ENCODE measurements at places on chromosomes 16 and 17.

- DNase-seq, result no peak
These were observed 27.1 kb downstream of the ARSG start for GRCh38 chr17:68318103-68318991.

DNA sequence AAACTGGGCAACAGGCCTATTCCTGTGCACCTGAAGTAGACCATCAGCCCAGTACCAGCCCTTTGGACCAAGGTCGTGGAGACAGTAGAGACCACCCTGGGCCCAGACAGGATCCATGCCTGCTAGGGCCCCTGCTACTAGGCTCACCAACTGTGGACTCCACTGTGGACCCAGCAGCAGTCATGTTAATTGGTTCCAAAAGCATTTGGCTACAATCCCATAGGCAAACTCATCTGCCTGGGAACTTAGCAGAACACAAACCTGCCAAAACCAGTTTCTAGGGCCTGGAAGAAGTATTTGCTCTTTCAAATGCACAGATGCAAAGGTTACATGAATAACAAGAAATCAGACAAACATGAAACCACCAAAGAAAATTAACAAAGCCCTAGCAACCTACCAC, 53.1 kb downstream of the ACSM2A start:
- no peak for DNase-seq

- peak; percentile 95 for DNase-seq
These were observed 33.7 kb downstream of the GINS3 start for GRCh38 chr16:58425756-58426494.

DNA sequence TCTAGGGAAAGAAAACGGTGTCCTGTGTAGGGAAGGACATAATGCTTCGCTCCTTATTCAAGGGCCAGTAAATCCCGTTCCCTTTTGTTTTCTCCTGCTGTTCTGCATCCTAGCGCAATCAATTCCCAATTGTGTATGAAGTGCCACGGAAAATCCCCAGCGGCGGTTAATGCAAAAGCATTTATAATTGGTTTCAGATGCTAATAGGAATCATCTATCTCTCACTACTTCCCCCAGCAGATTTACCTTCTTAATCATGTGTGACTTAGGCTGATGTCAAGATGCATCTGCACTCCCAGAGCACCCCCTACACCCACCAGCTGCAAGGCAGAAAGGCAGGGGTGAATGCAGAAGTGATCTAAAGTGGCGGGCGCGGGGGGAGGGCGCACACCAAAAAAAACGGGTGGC, 32.7 kb upstream of the SSTR2 start:
- DNase-seq, result no peak

GRCh38 chr17:28873839-28874238, 19.0 kb downstream of the ERAL1 start:
- DNase-seq, result no peak

- no peak for DNase-seq
These were observed 499.4 kb upstream of the HSBP1 start for GRCh38 chr16:83308414-83308813.

DNA sequence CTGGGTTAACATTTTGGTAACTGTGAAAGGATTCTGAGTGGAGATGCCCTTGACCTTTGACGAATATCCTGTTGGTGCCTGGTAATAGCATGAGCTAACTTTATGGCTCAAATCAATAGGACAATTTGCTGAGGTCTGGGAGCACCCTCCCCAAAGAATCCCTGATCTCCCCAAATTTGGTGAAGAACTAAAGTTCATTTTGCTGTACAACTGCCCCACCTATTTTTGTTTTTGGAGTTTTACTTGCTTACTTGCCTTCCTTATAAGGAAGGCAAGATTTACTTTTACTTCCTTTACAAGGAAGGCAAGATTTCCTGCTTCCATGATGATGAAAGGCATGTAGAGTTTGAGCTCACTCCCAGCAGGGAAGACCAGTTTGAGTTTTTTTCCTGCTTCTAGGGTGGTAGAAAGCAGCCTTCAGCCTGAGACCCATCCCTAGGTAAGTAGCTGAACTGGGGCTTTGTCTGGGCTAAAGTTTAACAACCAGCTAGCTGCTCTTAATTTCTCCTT, 2.8 kb downstream of the KRTAP4-9 start:
- DNase-seq, result no peak

- no peak for DNase-seq
These were observed 12.9 kb upstream of the TOM1L1 start for GRCh38 chr17:54887787-54888186.

DNA sequence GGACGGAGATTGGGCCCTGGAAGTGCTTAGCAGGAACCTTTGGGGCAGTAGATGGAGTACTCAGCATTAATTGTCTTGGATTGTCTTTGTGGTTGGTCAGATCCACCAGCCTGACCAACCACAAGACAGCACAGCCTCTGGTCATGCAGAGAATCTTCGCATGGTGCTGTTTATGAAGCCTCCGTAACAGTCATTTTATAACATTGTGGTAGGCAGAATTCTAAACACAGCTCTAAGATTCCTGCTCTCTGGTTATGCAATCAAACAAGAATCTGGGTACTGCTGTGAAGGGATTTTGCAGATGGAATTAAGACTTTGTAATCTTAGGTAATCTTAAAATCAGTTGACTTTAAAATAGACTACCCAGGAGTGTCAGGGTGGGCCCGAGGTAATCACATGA, 312.2 kb upstream of the GOT2 start:
- DNase-seq, result no peak

DNA sequence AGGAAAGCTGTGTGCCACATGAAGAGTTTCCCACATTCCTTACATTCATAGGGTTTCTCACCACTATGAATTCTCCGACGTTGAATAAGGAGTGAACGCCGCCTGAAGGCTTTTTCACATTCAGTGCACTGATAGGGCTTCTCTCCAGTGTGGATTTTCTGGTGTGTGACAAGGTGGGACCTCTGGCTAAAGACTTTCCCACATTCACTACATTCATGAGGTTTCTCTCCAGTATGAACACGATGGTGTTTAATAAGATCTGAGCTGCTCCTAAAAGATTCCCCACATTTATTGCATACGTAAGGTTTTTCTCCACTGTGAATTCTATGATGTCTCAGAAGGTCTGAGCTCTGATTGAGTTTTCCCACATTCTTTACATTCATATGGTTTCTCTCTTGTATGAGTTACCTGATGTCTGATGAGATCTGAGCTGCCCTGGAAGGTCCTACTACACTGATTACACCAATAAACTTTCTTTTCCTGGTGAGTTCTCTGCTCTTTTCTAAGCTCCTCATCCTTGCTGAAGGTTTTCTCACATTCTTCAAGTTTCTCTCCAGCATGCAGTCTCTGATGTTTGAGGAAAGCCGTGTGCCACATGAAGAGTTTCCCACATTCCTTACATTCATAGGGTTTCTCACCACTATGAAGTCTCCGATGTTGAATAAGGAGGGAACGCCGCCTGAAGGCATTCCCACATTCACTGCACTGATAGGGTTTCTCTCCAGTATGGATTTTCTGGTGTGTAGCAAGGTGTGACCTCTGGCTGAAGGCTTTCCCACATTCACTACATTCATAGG, 10.0 kb downstream of the ZNF594 start:
- DNase-seq, result no peak

DNA sequence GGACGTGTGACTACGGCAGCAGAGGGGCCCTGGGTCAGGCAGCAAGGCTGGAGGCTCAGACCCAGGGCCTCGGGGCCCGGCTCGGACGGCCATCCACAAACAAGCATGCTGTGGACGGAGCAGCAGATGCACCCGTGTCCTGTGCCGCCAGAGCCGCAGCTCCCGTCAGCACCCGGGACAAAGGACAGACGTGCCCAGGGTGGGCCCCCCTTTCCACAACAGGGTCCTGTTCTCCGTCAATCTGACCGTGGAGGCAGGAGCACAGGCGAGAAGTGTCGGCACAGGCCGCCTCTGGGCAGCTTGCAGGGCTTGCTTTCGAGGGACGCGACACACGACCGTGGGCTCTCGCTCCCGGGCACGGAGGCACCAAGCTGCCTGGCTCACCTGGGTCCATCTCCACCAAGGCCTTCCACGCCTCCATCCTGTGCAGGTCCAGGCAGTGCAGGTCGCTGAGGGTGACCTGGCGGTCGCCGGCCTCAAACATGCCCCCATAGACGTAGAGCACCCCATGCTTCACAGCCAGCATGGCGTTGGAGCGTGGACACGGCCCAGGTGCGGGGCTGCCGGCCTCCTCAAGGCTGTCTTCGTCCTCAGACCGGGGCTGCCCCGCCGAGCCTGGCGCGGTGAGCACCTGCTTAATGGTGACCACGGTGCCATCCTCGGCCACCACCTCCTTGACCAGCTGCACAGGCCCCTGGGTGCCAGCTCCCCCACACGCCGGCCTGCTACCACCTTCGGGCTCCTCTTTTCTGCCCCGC, 56.7 kb downstream of the KLHDC4 start:
- no peak for DNase-seq

- no peak for DNase-seq
These were observed 259.8 kb downstream of the C16orf95 start for GRCh38 chr16:87057211-87057881.

- no peak for DNase-seq
These were observed 22.0 kb downstream of the MYO19 start for GRCh38 chr17:36512641-36513040.

GRCh38 chr16:58029410-58029809, 3.9 kb downstream of the MMP15 start:
- DNase-seq, result no peak

- no peak for DNase-seq
These were observed 110.4 kb upstream of the HAS3 start for GRCh38 chr16:68995011-68995504.

DNA sequence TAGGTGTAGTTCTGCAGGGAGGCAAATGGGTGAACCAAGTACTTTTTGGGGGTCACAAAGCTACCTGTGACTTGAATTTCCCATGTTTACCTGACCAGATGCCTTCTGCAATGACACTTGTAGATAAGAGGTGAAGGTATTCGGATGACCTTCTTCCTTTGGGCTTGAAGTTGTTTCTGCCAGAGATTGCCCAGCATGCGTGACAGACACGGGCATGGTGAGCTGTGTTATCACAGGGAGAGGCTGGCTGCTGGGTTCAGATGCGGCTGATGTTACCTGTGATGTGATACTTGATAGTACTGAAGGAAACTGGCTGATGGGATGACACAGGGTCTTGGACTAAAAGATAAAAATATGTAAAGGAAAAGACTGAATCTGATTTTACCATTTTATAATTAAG, 14.1 kb downstream of the PKD1L3 start:
- DNase-seq, result no peak

DNA sequence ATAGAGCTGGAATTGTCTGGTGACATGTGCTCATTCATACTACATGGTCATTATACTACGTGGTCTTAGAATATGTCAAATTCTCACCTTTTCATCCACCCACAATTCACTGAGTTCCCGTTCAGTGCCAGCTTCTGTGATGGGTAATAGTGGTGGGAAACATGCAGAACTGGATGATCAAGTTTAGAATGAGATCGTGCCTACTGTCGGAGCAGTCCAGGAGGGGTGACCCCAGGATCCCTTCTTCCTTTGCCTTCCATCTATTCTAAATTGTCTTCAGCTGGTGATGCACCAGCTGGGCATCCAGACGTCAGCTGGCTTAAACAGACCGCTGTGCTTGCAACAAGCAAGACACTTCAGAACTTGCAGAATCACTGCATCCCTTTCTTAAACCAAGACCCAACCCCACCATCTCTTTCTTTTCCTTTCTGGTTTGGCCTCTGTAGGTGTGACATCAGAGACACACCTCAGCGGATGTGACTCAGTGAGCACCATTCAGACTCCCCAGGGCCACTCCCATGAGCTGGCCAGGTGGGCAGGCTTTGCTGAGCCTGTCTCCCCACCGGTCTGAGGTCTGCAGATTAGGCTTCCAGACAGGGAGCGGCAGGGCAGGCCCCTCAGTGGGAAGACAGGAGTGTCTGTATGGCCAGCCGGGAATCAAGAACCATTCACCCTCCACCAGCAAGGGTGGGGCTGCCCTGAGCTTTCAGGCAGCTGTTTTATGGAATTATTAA, 18.1 kb downstream of the C17orf100 start:
- no peak for DNase-seq

GRCh38 chr16:13429416-13429815, 490.5 kb upstream of the ERCC4 start:
- no peak for DNase-seq

DNA sequence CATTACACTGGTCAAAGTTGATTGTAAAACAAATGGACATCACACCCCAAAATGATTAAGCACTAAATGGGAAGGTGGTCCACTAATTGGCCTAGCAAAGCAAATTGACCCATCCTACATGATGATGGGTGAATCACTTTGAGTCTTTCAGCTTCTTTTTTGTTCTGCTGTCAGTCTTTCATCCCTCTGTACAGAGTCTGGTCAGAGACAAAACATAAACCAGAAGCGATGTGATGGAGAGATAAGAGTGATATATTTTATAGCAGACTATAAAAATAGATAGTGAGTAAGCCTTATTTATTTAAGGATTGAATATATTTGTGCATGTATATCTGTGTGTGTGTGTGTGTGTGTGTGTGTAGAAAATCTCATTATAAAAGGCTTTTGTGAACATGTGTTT, 618.4 kb upstream of the SOX9 start:
- DNase-seq, result no peak

DNA sequence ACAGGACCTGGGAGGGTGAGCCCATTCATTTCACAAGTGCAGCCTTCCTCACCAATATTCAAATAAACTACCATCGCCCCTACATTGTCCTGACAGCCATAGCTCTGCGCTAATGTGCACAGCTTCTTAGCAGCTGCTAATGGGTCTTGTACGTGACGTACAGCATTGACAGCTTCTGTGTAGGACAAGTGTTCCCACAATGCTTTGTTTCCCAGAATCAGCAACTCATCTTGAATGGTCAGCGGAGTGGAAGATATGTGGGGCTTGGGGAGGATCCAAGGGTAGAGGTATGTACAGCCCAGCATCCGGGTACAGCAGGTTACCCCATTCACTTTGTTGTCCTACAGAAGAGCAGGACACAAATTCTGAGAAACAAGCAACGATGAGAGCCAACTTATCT, 23.7 kb downstream of the MARVELD3 start:
- DNase-seq, result no peak

DNA sequence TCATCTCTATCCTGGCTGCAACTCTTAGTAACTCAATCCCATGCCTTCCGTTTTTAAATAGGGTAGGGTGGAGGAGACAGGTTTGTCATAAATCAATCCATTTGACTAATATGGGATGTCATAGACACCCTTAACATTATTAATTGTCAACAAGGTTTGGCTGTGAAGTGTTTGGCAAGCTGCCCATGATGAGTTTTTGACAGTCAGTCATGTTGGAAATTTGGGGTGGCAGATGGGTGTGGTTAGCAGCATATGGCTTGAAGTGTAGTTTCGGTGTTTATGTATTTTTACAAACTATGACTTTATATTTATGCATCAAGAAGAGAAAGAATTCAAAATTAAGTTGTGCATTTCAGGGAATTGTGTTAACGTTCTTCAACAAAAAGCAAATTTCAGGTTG, 221.8 kb upstream of the CDH5 start:
- DNase-seq, result no peak

DNA sequence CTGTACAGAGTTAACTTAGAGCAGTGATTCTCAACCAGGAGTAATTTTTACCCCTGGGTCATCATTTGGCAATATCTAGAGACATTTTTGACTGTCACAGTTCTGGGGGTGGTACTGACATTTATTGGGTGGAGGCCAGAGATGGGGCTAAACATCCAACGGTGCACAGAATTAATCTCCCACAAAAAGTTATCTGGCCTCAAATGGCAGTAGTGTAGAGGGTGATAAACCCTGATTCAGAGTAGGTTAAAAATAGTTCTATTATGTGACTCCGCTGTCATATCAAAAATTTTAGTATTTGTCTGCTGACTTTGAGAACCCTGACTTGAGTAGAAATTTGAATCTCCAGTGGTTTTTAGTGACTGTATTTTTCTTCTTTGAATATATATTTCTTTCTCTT, 19.1 kb downstream of the VPS35L start:
- DNase-seq, result no peak

GRCh38 chr16:73553941-73554660, 506.2 kb upstream of the ZFHX3 start:
- no peak for DNase-seq

GRCh38 chr16:87976665-87977064, 25.4 kb downstream of the BANP start:
- no peak for DNase-seq

Measured in Kasumi-1 (cell line).